ENCODE measurements at places on chromosomes 1 and 21.

GRCh38 chr1:232577772-232578171 lies 52.2 kb downstream of the SIPA1L2 start:
- no peak for DNase-seq

DNA sequence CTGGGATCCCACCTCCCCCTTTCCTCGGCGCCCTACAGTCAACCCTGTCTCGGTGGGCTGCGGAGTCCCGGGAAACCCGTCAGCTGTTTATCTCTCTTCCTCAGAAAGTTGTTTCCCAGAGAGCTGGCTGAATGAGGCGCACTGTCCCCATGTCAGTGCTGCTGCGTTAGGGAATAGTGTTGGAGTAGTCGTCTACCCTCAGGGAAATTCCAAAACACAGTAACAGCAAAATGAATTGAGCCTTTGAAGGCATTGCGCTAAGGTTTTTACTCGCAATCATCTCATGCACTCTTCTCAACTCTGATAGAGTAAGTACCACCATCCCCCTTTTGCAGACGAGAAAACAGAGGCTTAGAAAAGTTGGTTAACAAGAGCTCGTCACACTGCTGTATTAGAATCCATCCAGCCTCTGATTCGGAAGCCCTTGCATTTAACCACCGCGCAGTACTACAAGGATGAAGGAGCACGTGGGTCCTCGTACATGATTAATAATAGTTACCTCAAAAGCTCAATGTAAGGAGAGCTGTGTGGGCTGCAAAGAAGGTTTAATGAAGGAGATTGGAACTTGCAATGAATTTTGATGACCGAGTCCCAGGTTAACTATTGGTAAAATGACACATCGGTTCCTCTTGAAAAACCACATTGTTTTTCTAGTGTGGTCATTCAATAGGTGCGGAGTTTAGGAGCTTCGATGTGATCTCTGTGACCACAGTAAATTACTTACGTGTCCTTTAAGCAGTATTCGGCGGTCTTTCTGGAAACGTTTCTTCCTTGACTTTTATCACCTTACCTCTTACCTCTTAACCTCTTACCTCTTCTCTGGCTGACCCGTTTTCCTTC lies 788 bp upstream of the EDEM3 start:
- DNase-seq, result peak; percentile 70

DNA sequence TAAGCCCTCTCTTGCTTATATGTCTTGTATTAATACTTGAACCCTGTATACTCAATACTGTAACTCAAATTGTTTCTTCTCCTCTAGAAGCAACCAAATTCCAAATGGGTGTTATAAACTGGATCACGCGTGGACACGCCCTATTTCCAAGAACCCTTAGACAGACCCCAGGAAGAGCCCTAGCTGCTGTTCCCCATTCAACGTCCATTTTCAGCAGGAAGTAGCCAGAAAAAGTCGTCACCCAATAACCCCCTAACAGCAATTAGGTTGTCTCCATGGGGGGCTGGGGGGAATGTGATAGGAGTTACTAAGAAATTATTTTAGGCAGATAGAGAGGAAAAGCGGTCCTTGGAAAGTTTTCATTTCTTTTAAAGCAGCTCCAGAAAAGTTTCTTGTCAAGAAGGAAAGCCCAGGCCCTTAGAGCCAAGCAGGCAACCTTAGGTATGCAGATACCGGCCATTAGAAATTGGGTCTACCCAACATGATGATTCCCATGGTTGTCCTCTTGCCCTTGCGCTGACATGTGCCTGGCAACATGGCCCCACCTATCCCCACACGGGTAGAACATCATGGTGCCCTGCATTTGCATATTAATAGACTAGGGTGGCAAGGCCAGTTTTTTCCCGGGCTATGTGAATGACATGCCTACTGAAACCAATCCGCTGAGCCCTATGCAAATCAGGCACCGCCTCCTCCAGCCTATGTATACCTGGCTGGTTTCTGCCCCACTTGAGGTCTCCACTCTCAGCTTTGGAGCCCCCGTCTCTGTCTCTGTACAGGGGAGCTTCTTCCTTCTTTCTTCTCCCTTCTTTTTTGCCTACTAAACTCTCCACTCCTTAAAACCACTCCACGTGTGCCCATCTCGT lies 4.0 kb upstream of the CD46 start:
- no peak for DNase-seq

GRCh38 chr1:150150133-150151021 lies 661 bp downstream of the PLEKHO1 start:
- DNase-seq, result peak; percentile 67

GRCh38 chr1:56149761-56150160 lies 429.6 kb downstream of the PLPP3 start:
- peak; percentile 59 for DNase-seq

DNA sequence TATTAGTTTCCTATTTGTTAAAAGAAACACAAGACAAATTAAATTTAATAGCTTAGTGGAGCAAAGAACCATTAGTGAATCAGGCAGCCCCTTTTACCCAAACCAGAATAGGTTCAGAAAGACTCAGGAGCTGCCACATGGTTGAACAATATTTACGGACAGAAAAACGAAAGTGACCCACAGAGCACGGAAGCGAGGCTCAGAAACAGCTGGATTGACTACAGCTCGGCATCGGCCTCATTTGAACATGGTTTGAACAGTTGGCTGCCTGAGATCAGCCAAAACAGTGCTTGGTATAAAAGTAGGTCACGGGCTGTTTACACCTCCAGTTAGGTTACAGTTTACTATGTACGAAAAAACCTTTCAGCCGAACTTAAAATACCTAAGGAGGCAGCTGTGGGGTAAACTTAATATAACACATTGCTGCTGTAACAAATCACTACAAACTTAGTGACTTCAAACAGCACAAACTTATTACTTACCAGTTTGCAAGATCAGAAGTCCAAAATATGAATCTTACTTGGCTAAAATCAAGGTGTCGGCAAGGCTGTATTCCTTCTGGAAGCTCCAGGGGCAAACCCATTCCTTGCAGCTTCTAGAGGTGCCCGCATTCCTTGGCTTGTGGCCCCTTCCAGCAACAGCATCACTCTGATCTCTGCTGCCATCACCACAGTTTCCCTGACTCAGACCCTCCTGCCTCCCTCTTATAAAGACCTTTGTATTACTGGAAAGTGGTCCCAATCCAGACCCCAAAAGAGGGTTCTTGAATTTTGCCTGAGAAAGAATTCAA lies 11.8 kb downstream of the PADI4 start:
- DNase-seq, result no peak

GRCh38 chr1:12150456-12151200 lies 16.2 kb upstream of the TNFRSF1B start:
- no peak for DNase-seq

GRCh38 chr1:221800831-221801230 lies 58.9 kb upstream of the DUSP10 start:
- DNase-seq, result no peak

GRCh38 chr1:89953131-89953626 lies 41.7 kb upstream of the ZNF326 start:
- DNase-seq, result peak; percentile 94

- peak; percentile 47 for DNase-seq
Measured at GRCh38 chr1:24643363-24644099, 429 bp downstream of the SRRM1 start.

GRCh38 chr21:34690041-34690792 lies 21.4 kb downstream of the CLIC6 start:
- DNase-seq, result no peak

GRCh38 chr1:43066578-43066977 lies 105.5 kb downstream of the EBNA1BP2 start:
- no peak for DNase-seq

DNA sequence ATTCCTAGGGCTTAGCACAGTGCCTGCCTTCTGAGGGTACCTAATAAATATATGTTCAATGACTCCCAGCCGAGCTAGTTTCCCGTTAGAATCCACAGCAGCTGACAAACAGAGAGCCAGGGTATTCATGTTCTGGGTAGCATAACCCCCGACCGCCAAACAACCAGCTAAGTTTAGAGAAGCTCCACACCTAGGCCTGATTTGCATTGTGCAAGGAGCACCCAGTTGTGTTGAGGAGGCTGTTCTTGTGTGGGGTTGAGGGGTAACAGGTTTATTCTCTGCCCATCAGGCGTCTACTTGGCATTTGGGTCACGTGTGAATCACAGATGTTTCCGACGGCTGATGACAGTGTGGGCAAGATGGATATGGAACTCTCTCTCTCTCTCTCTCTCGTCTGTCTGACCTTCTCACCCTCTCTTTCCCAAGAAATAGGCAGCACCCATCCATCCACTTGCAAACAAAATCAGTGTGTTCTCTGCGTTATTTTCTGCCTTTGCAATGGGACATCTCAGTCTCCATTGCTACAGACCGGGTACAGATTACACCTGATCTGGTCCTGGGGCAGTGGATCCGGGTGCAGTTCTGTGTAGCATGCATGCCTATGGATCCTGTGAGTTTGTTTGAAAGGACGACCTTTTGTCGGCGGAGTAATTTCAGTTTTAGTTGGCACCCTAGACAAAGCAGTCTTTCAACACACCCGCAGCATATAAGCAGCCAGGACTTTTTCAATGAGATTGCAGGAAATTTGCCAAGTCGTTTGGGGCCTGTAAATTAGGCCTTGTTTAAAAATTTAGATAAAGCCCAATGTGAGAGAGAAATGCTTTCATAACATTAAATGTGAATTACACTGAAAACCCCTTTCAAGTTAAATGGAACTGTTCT lies 29.4 kb downstream of the KAZN start:
- DNase-seq, result no peak

GRCh38 chr1:31488528-31488927 lies 75.5 kb downstream of the SERINC2 start:
- DNase-seq, result peak; percentile 7

GRCh38 chr21:34514576-34515115 lies 2.6 kb upstream of the KCNE1 start:
- no peak for DNase-seq

DNA sequence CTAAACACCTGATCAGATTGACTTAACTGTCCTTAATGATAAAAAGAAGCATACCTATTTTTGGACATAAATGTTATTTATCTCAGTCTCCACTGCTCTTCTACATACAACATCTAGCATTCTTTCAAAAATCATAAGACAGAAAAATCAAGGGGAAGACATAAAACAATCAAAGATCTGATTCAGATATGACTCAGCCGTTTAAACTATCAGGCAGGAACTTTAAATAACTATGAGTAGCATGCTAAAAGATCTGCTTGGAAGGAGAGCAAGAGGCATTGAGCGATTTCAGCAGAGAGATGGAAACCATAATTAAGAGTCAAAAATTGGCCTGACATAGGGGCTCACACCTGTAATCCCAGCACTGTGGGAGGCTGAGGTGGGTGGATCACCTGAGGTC lies 27.2 kb upstream of the SLC22A15 start:
- peak; percentile 41 for DNase-seq

DNA sequence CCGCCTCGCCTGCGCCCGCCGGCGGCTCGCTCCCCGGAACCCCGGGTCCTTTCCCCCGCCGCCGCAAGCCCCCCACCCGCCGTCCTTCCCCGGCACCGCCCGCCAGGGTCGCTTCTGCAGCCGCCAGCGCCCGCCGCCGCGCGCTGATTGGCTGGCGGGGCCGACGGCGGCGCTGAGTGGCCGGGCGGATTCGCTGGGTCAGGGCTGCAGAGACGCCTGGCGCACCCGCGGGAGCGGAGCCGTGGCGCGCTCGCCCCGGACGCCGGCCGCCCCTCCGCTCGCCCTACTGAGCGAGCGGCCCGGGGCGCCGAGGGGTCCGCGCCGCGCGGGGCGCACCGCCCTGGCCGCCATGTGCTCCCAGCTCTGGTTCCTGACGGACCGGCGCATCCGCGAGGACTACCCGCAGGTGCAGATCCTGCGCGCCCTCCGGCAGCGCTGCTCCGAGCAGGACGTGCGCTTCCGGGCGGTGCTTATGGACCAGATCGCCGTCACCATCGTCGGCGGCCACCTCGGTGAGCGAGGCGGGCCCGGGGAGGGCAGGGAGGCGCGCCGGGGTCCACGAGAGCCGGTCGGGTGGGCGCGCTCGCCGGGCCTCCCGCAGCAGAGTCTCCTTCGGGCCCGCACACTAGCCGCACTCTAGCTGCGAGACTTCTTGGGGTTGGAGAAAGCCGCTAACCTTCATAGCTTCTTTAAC lies at the start of gene RIMKLA:
TSS of gene RIMKLA (plus strand) at position 207 of the 694 bp plus-strand sequence. CDS start at position 350, 143 bp downstream.
- DNase-seq, result peak; percentile 61

GRCh38 chr1:110119843-110120242 lies 7.6 kb downstream of the UBL4B start:
- DNase-seq, result peak; percentile 18

- DNase-seq, result peak; percentile 42
Measured at GRCh38 chr1:19250629-19251304, 557 bp downstream of the EMC1 start.

GRCh38 chr1:116919802-116920201 lies 10.1 kb downstream of the PTGFRN start:
- no peak for DNase-seq

GRCh38 chr1:47936916-47937551 lies 60.2 kb downstream of the TRABD2B start:
- DNase-seq, result no peak

DNA sequence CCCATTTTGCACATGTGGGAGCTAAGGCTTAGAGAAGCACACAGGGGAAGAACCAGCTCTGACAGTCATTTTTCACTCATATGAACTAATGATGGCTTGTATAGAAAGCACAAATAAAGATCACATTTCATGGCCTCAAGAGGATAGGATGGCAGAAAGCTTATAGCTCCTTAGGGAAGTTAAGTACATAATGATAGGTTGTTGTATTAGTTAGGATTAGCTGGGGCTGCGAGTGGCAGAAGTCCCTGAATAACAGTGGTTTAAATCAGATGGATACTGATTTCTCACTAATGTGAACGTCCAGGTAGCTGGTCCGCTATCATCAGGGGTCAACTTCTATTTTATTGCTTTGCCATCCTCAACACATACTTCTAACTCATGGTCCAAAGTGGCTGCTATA lies 284.0 kb downstream of the RPS6KC1 start:
- no peak for DNase-seq

DNA sequence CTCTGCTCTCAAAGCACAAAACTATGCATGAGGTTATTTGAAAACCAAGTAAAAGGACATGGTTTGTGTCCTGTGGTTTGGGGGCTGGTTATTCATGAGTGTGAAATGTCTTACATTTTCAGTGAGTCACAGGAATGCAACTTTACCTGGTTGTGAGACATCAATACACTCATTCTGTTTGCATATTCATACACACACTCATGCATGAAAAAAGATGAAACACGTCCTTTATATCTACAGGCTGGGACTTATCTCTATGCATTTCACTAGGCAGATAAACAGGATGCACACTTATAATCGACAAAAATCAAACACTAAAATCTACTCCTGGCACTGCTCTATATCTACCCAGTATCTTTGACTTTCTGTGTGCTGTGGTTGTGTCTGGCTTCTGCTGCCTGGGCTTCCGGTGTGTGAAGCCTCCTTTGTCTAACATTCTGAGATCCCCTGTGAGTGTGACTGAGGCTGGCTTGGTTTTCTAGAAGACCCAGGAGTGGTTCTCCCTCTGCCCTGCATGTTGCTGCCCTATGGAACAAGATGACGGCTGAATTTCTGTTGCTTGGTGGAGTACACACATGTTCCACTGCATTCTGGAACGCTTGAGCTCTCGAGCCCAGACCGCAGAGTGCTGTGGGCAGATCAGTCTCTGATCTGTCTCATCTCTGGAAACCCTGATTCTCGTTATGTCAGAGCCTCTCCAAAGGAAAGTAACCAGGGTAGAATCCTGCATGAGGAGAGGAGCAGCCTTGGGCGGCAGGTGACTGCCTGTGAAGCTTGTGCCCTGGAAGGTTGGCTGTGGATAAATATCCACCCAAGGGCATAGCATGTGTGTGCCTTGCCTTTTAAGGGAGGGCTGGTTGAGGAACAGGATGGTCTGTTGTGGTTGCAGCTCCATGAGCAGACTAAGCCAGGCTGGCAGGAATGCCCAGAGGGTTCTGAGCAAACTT lies 19.7 kb upstream of the FASLG start:
- DNase-seq, result peak; percentile 93

- no peak for DNase-seq
Measured at GRCh38 chr21:42305707-42306147, 9.5 kb downstream of the TFF3 start.

Measured in GM23248 (cell line).